ENCODE measurements at places on chromosomes 16 and 17.

DNA sequence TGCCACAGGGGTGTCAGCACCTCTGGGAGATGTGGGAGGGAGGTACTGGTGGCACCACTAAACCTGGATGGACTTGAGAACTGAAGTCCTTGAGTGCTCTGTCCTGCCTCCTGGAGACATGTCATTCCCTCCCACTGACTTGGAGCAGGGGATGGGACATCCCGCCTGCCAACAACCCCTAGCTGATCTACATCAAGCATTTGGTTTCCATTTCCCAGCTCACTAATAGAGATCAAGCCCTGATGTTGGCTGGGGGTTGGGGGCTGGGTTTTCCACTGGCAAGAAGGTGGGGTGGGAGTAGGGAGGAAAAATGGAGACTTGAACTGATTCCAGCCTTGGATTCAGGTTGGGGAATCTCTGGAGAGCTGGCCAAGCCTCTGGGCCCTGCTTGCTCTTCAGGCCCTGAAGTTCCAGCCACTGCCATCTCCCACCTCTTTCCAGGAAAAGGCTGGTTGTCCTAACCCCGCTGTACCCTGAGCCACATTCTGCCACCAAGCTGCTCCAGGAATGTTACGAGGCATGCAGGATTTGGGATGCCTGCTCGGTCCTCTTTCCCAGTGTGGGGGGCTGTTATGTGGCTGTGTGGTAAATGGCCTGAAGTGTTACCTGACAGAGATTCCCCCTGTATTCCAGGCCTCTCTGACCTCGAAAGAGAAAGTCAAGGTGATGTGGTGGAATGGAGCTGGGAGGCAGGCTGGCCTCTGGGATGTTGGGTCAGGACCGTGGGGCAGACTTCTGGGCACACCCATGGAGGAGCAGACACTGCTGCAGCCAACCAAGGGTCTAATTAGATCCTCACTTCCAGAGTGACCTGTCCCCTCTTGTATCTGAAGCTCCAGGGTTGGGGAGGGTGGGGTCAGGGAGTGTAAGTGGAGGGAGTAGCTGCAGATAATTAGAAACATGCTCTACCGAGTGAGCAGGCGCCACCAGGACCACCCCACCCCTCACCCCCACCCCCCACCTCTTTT, 16.7 kb downstream of the IGFBP4 start:
- DNase-seq: no peak

- DNase-seq: peak; percentile 2
These were observed 30.6 kb downstream of the IL21R start for GRCh38 chr16:27432558-27432957.

GRCh38 chr17:3167574-3167973, 29.7 kb upstream of the OR1A2 start:
- DNase-seq: no peak

GRCh38 chr16:57572978-57573728, 30.7 kb downstream of the ADGRG5 start:
- DNase-seq: no peak

DNA sequence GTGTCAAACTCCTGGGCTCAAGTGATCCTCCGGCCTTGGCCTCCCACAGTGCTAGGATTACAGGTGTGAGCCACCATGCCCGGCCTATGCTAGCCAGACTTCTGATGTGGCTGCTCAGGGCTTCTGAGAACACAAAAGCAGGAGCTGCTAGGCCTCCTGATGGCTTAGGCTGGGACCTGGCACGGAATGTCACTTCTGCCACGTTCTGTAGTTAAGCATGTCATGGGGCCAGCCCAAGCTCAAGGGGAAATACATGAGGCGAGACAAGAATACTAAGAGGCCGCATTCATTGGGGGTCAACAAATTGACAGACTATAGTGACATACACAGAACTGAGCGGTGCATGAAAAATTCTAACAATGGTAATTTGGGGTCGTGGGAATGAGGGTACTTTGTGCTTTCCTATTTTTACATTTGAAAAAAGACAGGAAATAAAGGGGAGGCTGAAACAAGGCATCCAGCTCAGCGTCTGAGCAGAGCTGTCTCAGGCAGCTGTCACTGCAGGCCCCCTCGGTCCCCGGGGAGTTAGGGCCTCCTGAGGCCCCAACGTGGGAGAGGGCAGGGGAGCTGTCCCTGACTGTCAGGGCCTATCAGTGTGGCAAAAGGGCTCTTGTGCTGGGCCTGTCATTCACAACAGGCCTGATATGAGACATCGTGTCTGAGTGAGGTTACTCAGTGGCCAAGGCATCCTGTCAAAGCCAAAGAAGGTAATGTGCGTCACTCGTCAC, 26.4 kb downstream of the CFAP20 start:
- DNase-seq: no peak

- DNase-seq: no peak
These were observed 232.8 kb upstream of the SALL1 start for GRCh38 chr16:51383909-51384308.

- no peak for DNase-seq
These were observed 84.6 kb downstream of the NT5M start for GRCh38 chr17:17387498-17388362.

GRCh38 chr16:2912330-2913199, 834 bp downstream of the FLYWCH1 start:
- no peak for DNase-seq

DNA sequence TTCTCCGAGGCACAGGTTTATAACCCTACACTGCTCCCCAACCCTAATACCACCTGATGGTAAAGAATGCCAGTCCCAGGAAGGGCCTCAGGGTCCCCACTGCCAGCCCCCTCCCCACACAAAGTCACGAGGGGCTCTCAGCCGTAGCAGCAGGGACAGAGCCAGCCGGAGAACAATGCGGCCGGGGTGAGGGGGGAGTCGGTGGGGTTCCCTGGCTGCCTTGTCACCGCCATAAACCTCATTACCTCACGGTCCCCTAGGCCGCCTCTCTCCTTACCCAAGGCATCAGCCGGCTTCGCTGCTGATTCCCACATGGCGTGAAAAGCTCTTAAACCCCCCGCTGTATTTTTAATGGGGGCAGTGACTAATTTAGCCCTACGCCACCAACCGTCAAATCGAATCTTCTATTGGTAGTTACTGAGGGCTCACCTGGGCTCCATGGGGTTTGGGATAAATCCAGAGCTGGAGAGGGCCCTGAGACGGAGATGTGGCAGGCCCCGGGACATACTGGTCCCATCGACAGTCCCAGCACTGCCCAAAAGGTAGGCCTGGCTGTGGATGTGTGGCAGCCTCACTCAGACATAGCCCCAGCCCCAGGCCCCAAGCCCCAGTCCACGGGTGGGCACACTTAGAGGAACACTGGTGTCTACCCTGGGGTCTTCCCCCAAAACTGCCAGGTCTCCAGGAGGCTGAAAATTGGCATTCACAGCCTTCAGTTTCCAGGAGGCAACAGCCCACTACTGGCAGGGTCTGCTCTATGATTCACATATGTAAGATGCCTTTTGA, 115.3 kb downstream of the C16orf78 start:
- no peak for DNase-seq

DNA sequence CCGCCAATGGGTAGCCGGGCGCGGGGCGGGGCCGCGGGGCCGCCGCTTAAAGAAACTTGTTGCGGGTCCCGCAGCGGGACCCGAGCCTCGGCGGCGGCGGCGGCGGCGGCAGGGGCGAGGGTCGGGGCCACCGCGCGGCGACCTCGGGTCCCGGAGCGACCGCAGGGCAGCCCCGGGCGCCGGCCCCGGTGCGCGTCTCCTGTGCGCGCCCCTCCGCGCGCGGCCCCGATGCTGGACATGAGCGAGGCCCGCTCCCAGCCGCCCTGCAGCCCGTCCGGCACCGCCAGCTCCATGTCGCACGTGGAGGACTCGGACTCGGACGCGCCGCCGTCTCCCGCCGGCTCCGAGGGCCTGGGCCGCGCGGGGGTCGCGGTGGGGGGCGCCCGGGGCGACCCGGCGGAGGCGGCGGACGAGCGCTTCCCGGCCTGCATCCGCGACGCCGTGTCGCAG, at the start of gene SOX8:
TSS of gene SOX8 (plus strand) at position 76 of the 450 bp plus-strand sequence. CDS start at position 229, 153 bp downstream.
- no peak for DNase-seq

DNA sequence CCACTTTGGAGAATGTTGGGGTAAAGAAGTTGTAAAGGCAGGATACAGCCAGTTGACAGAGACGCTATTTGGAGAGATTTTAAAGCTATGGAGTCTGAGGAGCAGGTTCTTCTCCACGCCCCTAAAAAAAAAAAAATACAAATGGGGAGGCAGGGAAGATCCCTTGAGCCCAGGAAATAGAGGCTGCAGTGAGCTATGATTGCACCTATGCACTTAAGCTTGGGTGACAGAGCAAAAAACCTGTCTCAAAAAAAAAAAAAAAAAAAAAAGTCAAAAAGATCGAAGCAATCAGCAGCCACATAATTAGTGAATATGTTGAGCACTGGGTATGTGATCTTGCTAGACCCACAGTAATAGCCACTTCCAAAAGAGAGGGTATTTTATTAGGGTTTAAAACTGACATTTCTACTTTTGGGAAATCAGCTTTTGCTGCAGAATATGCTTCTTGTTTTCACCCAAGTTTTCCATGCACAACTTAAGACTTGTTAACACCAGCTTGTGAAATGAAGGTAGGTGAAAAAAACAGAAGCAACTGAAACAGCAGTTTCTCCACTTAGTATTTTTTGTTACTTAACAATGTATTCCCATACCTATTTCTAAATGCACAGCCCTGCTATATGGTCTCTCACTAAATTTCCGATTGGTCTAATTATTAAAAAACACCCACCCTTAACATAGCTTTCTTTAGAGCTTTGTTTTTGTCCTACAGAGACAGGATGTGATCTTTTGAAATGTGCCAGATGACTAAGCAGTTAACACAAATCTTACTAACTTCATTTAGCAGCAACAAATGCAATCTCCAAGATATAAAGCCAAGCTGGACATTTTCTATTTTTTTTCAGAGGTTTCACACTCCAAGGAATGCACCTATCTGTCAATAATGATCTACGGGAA, 2.5 kb upstream of the ARL6IP1 start:
- no peak for DNase-seq

DNA sequence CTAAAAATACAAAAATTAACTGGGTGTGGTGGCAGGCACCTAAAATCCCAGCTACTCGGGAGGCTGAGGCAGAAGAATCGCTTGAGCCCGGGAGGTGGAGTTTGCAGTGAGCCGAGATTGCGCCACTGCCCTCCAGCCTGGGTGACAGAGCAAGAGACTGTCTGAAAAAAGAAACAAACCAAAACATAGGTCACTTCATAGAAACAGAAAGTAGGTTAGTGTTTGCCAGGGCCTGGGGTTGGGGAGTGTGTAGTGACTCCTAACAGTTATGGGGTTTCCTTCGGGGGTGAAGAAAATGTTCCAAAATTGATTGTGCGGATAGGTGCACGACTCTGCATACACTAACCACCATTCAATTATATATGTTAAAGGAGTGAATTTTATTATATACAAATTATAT, 59.2 kb downstream of the ATP2C2 start:
- DNase-seq: no peak

GRCh38 chr17:43517161-43517560, 29.0 kb downstream of the ETV4 start:
- DNase-seq: no peak

DNA sequence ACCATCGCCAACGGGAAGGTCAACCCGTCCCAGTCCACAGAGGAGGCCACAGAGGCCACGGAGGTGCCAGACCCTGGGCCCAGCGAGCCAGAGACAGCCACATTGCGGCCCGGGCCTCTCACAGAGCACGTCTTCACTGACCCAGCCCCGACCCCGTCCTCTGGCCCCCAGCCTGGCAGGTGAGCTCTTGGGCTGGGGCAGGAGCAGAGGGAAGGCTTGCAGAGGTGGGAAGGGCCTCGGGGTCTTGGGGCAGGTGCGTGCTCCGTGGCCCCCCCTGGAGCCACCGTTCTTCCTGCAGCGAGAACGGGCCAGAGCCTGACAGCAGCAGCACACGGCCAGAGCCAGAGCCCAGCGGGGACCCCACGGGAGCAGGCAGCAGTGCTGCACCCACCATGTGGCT, 5.1 kb downstream of the NME3 start:
- no peak for DNase-seq

DNA sequence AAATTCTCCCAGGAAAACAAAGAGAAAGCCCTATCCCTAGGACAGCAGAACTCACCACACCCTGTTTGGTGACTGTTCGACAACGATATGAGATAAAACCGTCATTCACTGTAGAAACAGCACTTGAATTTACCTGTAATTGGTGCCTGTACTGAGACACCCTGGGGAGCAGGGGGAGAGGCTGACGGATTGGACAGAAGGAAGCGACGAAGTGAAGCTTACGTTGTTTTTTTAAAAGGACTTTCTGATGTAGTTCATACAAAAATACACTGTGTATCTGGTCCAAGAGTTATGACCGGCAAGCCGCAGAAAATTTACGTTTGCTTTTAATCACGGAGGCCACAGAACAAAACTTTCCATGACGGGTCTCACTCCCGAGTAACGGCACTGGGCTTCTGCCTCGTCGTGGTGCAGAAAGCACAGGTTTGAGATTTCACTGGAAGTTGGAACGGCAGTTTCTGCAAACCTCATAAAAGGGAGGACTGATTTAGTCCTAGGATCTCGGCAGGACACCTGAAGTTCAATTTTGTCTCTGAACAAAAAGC, 9.7 kb downstream of the NXN start:
- DNase-seq: no peak

DNA sequence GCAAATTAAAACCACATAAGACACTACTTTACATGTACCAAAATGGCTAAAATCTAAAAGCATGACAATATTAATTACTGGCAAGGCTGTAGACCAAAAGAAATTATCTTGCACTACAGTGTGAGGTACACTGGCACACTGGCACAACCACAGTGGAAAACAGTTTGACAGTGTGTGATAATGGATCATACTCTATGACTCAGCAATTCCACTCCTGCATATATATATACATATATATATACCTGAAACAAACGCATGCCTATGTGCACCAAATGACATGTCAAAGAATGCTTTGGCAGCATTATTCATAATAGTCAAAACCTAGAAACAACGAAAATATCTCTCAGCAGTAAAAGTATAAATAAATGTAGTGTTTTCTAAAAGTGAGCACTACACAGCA, 4.6 kb upstream of the DYNLRB2 start:
- no peak for DNase-seq

- no peak for DNase-seq
These were observed 65.2 kb downstream of the ARSG start for GRCh38 chr17:68356520-68356919.

GRCh38 chr16:88847654-88848053, 9.1 kb downstream of the GALNS start:
- DNase-seq: no peak

- no peak for DNase-seq
These were observed 235.4 kb upstream of the DYNLRB2 start for GRCh38 chr16:80305410-80305809.
